KG1 (cell line): ENCODE measurements at places on chromosomes 11 and 22.

DNA sequence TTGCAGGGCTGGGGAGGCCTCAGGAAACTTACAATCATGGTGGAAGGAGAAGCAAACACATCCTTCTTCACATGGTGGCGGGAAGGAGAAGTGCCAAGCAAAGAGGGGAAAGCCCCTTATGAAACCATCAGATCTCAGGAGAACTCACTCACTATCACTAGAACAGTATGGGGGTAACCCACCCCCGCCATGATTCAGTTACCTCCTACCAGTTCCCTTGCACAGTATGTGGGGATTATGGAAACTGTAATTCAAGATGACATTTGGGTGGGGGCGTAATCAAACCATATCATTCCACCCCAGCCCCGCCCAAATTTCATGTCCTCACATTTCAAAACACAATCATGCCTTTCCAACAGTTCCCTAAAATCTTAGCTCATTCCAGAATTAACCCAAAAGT is 16.2 kb downstream of the IMMP1L start:
- DNase-seq: no peak

GRCh38 chr11:293271-293851 is 4.4 kb downstream of the PGGHG start:
- DNase-seq: no peak

GRCh38 chr11:67054346-67054835 is 2.3 kb upstream of the RHOD start:
- DNase-seq: no peak

DNA sequence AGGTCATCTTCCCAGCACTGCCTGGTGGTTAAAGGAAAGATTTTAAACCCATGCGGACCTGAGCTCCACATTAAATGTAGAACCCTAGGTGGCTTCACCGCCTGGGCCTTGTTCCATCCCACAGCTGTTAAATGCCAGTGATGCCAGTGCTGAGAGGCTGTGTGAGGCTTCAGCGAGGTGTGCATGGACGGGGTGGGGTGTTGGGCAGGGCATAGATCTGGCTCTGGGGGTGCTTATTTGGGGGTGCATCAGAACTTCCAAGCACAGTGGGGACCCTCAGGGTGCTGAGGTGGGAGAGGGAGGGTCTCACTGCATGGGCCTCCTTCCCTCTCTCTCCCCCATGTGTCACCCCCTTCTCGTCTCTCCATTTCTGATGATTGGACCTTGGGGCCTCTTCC is 90.1 kb upstream of the B3GAT1 start:
- DNase-seq: no peak

- no peak for DNase-seq
Measured at GRCh38 chr11:133935551-133935910, 21.2 kb downstream of the IGSF9B start.

DNA sequence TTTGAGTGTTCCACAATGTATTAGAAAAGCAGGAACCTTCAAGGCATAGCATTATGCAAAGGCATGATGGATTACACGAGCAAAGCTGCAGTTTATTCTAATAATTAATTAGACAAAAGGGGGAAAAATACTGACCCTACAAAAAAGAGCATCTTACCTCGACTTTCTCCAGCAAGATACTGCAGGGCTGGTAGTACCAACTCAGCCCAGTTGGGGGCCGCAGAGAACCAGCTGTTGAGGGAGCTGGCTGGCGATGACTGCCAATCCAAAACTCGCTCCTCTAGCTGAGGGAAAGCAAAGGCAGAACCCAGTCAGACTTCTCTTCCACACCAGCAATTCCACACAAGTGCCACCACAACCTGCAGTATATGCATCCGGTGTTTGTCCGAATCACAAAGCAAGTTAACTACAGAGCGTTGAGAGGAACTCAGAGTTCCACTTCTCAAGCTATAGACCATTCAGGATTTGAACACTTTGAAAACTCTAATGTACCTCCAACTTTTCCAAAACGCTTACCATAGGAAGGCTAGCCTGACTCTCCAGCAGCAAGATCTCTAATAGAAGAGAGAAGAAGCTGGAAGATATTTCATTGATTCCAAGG is 13.7 kb downstream of the NFRKB start:
- no peak for DNase-seq

DNA sequence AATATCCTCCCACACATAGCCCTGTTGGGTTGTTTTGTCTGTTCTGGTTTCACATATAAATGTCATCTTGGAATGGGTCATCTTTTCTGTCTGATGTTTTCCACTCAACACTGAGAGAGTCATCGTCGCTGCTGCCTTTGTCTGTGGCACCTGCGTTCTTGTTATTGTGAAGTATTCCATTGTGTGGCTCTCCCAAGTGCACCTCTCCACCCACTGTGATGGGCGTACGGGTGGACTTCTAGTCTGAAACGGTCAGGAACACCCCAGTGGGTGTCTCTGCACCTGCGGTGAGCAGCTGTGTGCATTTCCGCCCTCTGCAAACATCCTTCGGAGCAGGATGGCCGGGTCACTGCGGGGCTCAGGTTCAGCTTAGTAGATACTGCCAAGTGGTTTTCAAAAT is 34.5 kb upstream of the RTL6 start:
- DNase-seq: no peak

GRCh38 chr11:36092314-36093030 is 148.6 kb downstream of the LDLRAD3 start:
- no peak for DNase-seq

GRCh38 chr11:114319716-114320328 is 23.6 kb downstream of the NNMT start:
- no peak for DNase-seq

DNA sequence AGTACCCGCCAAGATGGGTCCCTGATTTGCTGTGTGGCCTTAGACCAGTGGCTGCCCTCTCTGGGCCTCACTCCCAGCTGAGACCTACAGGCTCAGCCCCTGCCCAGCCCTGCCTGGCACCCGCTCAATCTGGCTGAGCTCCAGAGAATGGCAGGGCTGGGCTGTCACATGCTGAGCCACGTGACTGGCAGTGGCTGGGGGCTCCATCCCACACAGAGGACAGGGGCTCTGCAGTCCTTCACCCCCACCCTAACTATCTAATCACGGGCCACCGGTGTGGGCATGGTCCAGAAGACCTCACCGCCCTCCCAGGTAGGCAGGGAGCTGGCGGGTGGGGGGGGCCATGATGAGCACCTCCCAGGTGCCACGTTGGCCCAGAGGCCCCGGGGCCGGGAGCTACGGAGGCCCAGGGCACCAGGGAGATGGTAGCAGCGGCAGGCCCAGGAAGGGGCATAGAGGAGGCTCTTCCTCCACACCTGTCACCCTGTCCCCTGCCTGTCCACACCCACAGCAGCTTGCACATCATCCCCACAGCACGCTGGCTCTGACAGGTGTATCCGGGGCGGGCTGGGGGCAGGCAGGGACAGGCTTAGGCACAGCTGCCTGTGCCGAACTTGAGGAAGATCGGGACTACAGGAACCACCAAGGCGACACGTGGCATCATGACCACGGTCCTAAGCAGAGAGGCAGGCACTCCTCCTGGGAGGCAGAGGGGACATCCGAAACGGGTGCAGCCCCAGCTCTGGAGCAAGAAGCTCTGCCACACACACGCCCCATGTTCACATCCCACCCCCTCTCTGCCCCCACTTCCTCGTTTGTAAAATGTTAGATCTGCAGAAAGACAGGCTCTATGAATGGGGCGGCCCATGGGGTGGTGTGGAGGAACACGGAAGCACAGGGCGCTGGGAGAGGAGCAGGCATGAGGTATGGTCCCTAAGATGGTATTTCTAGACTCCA is 1.5 kb upstream of the ALDH3B1 start:
- DNase-seq: no peak

GRCh38 chr11:9276571-9276970 is 11.4 kb upstream of the DENND5A start:
- no peak for DNase-seq
